Activated CD4-positive, alpha-beta T cell treated with anti-CD3 and anti-CD28 coated beads for 1 hour (primary cell): ENCODE measurements at places on chromosomes 2 and 18.
A peak's percentile ranks its signal among the peaks of the same experiment; 100 is the strongest.

GRCh38 chr2:236663287-236664101, 93.9 kb downstream of the ACKR3 start:
- no peak for DNase-seq

GRCh38 chr2:88127638-88127887, 299 bp downstream of the FABP1 start:
- no peak for DNase-seq

DNA sequence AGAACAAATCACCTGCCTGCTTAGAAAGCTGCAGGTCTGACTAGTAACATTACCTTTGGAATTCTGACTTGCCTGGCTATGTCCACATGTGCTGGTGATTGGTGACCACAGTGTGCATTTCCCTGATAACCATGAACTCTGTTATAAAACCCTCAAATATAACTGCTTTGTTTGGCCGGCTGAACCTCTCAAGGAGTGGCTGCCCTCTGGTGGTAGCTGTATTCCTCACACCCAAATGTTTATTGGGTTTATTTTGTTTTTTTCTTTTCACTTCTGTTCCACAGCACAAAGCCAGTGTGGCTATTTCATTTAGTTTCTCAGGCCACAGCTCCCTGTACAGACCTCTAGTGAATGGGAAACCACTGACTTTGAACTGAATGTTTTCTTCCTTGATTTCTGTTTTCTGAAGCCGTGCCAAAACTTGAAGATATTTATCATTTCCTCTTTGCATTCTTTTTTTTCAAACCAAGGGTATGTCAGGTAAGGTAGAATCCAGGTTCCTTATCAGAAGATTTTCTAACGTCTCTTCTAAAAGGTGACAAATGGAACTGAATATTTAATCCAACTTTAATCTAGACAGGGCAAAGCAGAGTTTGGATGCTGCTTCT, 549.0 kb upstream of the VRK2 start:
- DNase-seq: no peak

DNA sequence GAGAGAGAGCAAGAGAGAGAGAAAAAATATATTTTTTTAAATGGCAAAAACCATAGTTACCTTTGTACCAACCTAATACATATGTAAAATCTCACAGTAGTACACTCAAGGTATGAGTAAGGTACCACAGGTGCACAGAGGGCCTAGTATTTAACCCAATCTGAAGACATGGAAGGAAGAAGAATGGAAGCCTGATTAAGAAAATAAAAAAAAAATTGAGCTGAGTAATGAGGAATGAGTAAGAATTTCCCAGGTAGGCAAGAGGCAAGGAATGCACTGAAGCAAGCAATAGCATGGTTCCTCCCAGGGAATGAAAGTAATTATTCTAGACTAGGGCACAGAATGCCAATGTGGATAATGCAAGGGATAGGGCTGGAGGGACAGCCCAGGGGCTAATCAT, 294.2 kb downstream of the FIGN start:
- no peak for DNase-seq

GRCh38 chr2:219624565-219624964, 2.9 kb upstream of the SLC4A3 start:
- DNase-seq: no peak

DNA sequence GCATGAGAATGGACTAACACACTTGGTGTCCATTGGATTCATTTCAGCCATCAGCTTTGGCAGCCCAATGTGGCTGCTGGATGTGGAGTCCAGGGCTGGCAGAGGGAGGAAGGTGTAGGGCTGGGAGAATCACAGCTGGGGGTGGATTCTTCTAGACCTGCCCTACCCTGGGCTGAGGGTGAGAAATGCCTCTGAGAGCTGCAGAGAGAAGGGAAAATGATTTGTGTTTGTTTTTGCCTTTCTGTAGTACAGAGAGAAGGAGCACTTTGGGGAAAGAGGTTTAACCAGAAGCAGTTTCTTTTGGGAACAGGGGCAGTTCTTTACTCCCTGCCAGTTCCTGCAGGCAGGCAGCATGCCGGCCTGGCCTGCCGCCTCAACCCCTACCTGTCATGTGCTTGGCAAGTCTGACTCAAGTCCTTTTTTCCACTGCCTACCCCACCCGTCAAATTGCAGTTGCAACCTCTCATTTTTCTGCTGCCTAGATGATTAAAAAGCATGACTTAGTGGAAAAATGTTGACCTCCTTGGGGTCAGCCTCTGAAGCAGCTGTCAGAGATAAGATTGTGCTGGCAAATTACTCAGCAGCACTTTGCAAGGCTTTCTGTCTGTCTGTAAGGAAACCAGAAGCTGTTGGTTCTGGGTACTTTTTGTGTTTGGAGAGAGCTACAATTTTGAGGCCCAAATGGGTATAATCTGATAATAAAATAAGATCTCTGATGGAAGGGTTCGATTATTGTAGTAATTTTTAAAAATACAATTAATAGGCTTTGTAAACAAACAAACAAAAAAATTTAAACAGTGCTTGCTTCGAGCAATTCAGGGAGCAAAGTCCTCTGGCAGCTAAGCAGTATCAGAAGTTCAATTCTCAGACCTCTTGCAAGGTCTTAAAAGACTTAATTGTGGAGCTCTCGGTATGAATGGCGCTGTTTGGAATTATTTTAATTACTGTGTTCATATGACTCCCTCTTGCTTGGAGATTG, 21.7 kb downstream of the LBH start:
- peak; percentile 64 for DNase-seq

DNA sequence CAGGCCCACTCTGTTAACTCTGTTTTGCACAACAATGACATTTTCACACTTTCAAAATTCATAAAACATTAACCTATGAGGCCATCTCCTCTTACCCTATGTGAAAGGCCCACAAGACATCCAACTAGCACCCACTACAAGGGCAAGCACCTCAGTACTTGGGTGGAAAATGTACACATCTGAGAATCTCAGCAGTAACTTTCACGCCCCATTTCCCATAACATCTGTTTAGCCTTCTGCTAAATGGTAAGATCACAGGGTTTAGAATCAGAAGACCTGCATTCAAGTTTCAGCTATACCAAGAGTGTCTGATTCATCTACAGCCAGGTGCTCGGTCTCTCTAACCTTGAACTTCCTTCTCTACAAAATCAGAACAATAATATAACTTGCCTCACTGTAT, 89.2 kb downstream of the SP100 start:
- DNase-seq: no peak

GRCh38 chr2:78201064-78201575, 678.9 kb upstream of the LRRTM4 start:
- DNase-seq: no peak

DNA sequence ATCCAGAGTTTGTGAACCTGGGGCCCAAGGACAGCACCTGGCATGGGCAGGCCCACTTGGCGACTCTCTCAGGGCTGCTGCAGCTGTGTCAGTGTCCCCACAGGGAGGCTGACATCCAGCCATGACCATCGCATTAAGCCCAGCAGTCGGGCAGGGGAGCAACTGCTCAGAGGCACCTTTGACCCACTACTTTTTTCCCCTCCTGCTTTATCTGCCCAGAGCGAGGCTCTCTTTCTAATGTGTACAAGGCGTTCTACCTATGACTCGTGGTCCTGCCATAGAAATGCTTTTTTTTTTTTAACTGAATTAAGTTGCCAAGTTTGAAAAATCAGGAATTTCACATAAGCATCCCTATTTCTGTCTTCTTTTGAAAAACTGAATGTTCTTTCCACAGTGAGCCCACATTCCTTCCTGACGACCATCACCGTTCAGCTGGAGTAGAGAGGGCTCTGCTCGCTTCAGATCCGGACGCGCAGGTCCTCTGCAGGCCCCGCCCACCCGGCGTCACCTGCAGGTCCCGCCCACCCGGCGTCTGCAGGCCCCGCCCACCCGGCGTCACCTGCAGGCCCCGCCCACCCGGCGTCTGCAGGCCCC, 403 bp upstream of the CLUL1 start:
- no peak for DNase-seq

DNA sequence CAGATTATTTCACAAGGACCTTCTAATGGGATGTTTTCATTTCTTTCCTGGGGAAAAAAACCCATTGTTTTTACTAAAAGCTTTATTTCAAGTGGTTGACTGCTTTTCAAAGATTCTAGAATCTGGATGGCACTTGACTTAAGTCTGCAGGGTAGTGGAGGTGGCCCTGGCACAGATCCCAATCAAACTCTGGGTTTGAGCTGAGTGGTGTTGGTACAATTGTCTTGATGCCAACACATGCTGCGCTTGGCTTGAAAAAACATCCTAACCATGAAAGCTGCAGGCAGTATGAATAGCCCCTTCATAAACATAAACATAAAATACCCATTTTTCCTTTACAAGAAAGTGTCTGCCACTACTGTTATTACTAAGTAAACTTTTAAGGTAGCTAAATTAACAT, 3.6 kb downstream of the PAPOLG start:
- no peak for DNase-seq

DNA sequence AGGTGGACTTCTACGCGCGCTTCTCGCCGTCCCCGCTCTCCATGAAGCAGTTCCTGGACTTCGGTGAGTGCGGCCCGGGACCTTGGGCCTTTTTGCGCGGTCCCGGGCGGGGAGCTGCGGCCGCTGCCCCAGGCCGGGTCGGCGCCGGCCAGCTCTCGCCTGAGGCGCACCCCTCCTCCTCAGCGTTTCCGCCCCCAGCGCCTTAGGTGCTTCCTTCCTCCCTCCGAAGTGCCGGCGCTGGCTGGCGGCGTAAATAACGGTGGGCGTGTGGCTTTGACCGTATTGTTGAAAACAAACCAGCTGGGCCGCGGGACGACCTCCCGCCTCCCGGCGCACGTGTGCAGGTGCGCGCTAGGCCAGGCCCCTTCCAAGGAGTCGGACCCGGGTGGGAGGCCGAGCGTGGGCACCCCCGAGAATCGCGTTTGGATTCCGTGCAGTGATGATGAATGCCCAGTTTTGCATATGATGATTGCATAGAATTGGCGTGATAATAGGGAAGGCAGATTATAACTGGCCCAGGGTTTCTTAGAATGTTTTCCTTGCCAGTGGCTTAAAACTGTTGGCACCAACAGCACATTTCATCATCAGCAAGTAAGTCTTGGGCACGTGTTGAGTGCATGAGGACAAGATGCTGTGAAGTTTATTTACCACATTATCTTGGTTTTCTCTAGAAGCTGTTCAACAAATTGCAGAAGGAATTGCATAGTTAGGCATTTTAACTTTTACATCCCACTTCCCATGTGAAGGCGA, 569 bp downstream of the PDK1 start:
- peak; percentile 26 for DNase-seq

GRCh38 chr2:84880395-84880644, 564 bp downstream of the TRABD2A start:
- DNase-seq: no peak

DNA sequence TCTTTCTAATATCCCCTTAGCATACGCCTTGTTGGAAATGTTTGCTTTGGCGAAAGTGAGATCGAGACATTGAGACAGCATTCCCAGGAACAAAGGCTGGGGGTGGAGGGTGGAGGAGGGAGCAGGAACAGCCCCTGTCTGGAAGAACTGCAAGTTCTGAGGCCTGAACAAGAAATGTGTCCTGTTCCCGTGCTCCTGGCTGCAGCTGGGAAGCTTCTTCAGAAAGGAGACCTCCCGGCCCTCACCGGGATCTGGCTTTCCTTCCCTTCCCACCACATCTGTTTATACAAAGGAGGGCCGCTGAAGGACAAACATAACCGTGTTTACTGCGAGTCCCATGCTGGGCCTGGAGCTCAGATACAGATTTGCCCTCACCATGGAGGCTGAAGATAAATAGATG, 35.9 kb downstream of the AFF3 start:
- DNase-seq: no peak

DNA sequence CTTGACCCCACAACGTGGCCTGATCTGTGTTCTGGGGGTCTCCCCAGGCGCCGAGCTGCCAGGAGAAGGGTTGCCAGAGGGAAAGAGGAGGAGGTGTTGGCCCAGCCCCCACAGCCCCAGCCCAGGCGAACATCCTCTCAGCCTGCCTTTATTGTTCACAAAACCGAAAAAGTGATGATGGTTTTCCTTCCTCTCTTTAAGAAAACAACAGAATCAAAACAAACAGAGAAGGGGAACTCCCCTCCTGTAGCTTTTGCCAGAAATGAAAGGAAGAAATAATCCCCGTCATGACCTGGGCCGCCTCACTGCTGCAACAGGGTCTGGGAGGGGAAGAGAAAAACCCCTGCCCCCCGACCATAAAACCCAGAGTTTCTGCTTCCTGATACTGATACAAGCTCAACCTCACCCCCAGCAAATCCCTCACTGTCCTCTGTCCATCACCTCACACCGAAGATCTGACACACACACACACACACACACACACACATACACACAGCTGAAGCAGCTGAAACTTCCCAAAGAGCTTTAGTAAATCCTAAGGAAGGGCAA, 52.0 kb downstream of the ZFP36L2 start:
- DNase-seq: peak; percentile 52

- DNase-seq: no peak
Observed at GRCh38 chr2:73020306-73020656, 51.2 kb downstream of the SFXN5 start.

- DNase-seq: no peak
Observed at GRCh38 chr2:118689456-118689855, 158.0 kb downstream of the EN1 start.

GRCh38 chr2:101805152-101806088, 107.9 kb downstream of the MAP4K4 start:
- DNase-seq: no peak

GRCh38 chr2:136909777-136910176, 144.4 kb downstream of the THSD7B start:
- DNase-seq: no peak

- no peak for DNase-seq
Observed at GRCh38 chr2:78068808-78069207, 546.6 kb upstream of the LRRTM4 start.

GRCh38 chr2:8193686-8194615, 487.9 kb upstream of the ID2 start:
- no peak for DNase-seq

DNA sequence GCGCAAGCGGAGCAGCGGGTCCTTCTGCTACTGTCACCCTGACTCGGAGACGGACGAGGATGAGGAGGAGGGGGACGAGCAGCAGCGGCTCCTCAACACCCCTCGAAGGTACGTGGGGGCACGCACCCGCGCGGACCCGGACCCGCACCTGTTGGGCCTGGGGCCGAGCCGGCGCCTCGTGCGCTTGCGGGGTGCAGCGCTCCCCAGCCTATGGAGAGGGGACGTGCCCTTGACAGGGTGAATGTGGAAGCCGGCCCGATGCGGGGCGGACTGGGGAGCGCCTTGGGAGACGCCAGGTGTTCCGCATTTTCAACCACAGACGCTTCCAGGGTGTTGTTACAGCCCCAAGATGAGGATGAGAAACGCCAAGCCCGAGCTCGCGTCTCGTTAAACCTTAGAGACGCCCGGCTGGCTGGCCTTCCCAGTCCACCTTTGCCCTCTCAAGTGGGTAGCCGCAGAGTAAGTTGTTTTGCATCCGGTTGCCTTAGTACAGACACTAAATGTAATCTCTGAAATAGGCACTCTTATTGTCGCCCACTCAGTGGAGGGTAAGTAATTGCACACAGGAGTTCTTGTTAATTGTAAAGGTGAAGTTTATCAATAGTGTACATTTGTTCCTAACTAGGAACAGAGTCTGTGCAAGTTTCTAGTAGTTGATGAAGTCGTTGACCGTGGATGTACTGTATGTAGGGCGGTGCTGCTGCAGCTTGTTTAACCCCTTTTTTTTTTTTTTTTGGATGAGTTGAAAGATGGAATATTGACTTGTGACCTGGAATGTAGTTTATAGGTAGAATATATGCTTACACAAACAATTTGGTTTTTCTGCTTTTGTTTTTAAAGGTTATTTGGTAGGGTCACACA, 815 bp downstream of the GMCL1 start:
- DNase-seq: peak; percentile 19

GRCh38 chr2:172623249-172623965, 67.5 kb downstream of the PDK1 start:
- no peak for DNase-seq

GRCh38 chr2:160735696-160736095, 242.1 kb upstream of the RBMS1 start:
- DNase-seq: no peak
